Endothelial cell of umbilical vein (primary cell): ENCODE measurements at places on chromosomes 12 and 14. TPM values are rescaled to one million over a fixed set of nuclear protein-coding genes. Genes with fewer than 3 reads are reported as not detected.

The TTC9 gene
- 0.09 TPM in 1 of 2 replicates, not detected in the other for total RNA-seq

The ST8SIA1 gene
- not detected in 2 replicates for total RNA-seq

The TMBIM4 gene
- total RNA-seq, result 74.1 and 78.1 TPM in 2 replicates

The C12orf54 gene
- not detected in 2 replicates for total RNA-seq

The MYF5 gene
- not detected in 2 replicates for total RNA-seq

The OLR1 gene
- total RNA-seq, result not detected in 2 replicates

The KRT73 gene
- total RNA-seq, result not detected in 2 replicates

The GPR132 gene
- total RNA-seq, result not detected in 2 replicates

The TOMM20L gene
- not detected in 2 replicates for total RNA-seq

The KRT85 gene
- not detected in 2 replicates for total RNA-seq

The KRT71 gene
- total RNA-seq, result not detected in 2 replicates

The PTGDR gene
- total RNA-seq, result not detected in 2 replicates

The GLT8D2 gene
- total RNA-seq, result 1.5 and 1.7 TPM in 2 replicates

The RACGAP1 gene
- 56.3 and 62.9 TPM in 2 replicates for total RNA-seq

The ANKRD13A gene
- total RNA-seq, result 36.2 and 37.0 TPM in 2 replicates

The KRT7 gene
- total RNA-seq, result 293 and 420 TPM in 2 replicates

DNA sequence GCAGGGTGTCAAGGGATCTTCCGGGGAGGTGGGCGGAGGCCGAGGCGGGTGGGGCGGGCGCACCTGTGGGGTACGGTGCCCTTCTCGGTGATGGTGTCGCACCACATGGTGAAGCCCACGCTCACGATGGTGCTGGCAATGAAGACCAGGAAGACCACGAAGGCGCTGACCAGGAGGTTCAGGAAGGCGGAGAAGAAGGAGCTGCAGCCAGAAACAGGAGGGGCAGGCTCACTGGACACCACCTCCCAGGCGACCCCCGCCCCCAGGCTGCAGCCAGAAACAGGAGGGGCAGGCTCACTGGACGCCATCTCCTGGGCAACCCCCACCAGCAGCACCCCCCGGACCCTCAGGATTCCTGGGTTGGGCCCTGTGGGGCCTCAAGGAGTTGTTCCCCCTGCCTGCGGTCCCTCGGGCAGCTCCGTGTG is 7.6 kb downstream of the TMEM179 start:
- H3K36me3 ChIP-seq, result no peaks in the 10 kb centered on the region
- H3K4me3 ChIP-seq, result no peak overlapping the region
- H3K27me3 ChIP-seq, result no peaks in the 10 kb centered on the region

GRCh38 chr12:31325524-31325875 is 450 bp downstream of the SINHCAF start:
- H3K4me3 ChIP-seq, result peak overlapping the region; percentile 97
- H3K27me3 ChIP-seq, result no peaks in the 10 kb centered on the region
- peaks cover 25% of the 10 kb centered on the region for H3K4me1 ChIP-seq
- DNase-seq, result no peak
- peak overlapping the region; percentile 88 for H3K27ac ChIP-seq

DNA sequence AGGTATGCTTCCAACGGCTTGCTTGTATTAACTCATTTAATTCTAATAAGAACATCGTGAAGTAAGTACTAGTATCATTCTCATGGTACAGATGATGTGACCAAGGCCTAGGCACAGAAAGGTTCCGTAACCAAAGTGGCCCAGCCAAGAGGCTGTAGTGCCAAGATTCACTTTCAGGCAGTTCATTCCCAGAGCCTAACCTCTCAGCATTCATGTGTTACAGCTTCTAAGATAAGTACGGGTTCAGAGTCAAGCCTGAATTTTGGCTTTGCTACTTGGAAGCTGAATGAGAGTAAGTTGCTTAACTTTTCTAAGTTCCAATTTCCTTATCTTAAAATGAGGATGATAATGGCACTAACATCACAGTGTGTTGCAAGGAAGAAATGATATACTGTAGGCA is 379.9 kb downstream of the AEBP2 start:
- peaks cover 9% of the 10 kb centered on the region for H3K4me1 ChIP-seq
- H3K4me3 ChIP-seq, result no peak overlapping the region
- no peaks in the 10 kb centered on the region for H3K36me3 ChIP-seq
- H3K27ac ChIP-seq, result no peak overlapping the region
- H3K27me3 ChIP-seq, result no peaks in the 10 kb centered on the region

- H3K36me3 ChIP-seq, result no peaks in the 10 kb centered on the region
- no peaks in the 10 kb centered on the region for H3K27me3 ChIP-seq
- H3K27ac ChIP-seq, result peak overlapping the region; percentile 94
- peak overlapping the region; percentile 89 for H3K4me3 ChIP-seq
These were observed 1.5 kb downstream of the FRMD6 start for GRCh38 chr14:51653079-51653774.

GRCh38 chr12:118307069-118307954 is 65.4 kb downstream of the TAOK3 start:
- H3K36me3 ChIP-seq, result no peaks in the 10 kb centered on the region
- H3K4me1 ChIP-seq, result peaks cover 22% of the 10 kb centered on the region
- DNase-seq, result peak; percentile 63
- no peak overlapping the region for H3K4me3 ChIP-seq

GRCh38 chr14:54568821-54569595 is 2.1 kb downstream of the SAMD4A start:
- H3K36me3 ChIP-seq, result peaks cover 4% of the 10 kb centered on the region
- H3K4me3 ChIP-seq, result peak overlapping the region; percentile 50
- H3K4me1 ChIP-seq, result peaks cover 38% of the 10 kb centered on the region
- peak overlapping the region; percentile 68 for H3K27ac ChIP-seq
- H3K27me3 ChIP-seq, result no peaks in the 10 kb centered on the region

DNA sequence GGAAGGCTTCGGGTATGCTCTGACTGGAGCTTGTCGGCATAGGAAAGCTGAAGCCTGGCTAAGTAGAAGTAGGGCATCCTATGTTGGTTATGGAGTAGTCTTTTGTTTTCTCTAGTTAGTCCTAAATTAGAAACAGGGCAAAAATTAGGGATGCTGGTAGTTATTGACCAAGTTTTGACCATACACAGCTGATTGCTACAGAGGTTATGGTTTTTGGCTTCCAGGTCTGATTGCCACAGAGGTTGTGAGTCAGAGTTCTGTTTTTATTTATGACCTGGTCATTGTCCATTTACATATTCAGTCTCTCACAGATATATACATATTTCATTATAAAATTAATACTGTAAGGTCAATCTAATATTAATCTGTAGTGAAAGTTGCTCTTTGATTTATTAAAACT is 219.2 kb downstream of the FSCB start:
- H3K27ac ChIP-seq, result no peak overlapping the region
- no peaks in the 10 kb centered on the region for H3K4me1 ChIP-seq
- no peaks in the 10 kb centered on the region for H3K27me3 ChIP-seq
- no peak for DNase-seq
- no peak overlapping the region for H3K4me3 ChIP-seq
- H3K36me3 ChIP-seq, result no peaks in the 10 kb centered on the region

DNA sequence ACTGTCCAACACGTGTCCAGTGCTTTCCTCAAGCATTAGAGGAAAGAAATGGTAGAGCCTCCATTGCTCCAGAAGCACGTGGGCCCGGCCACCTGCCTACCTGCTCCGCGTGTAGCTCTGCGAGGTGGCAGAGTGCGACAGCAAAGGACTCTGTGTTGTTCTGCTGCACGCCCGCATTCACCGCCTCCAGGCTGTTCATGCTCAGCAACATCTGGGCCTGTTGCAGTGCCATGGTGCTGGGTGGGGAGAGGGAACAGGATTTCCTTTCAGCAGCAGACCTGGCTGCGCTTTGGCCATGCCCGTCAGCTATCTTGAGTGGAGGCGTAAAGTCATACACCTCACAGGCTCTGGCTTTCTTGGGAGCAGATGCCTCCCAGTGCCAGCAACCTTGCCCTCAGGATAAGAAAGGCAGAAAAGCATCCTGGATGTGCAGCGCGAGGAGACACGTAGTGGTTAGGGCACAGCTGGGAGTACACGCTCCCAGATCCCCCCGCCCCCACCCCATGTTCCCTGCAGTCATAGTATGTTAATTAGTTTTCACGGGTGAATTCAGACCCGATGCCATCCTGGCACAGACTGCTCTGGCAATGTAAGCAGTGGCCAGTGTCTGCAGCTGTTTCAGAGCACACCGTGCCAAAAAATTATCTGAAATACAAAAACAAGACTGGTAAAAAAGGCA is 25.1 kb downstream of the ANAPC5 start:
- no peak overlapping the region for H3K4me3 ChIP-seq
- no peaks in the 10 kb centered on the region for H3K27me3 ChIP-seq
- peak; percentile 75 for DNase-seq
- no peaks in the 10 kb centered on the region for H3K4me1 ChIP-seq
- H3K36me3 ChIP-seq, result peaks cover 22% of the 10 kb centered on the region

- no peaks in the 10 kb centered on the region for H3K4me1 ChIP-seq
- no peak for DNase-seq
- H3K4me3 ChIP-seq, result no peak overlapping the region
- H3K27me3 ChIP-seq, result no peaks in the 10 kb centered on the region
- no peak overlapping the region for H3K27ac ChIP-seq
These were observed 289.9 kb upstream of the CAND1 start for GRCh38 chr12:66979251-66979650.

- no peaks in the 10 kb centered on the region for H3K27me3 ChIP-seq
- no peak overlapping the region for H3K4me3 ChIP-seq
- H3K36me3 ChIP-seq, result peaks cover 3% of the 10 kb centered on the region
- no peak for DNase-seq
- no peaks in the 10 kb centered on the region for H3K4me1 ChIP-seq
These were observed 31.8 kb downstream of the ATXN3 start for GRCh38 chr14:92074555-92074954.

DNA sequence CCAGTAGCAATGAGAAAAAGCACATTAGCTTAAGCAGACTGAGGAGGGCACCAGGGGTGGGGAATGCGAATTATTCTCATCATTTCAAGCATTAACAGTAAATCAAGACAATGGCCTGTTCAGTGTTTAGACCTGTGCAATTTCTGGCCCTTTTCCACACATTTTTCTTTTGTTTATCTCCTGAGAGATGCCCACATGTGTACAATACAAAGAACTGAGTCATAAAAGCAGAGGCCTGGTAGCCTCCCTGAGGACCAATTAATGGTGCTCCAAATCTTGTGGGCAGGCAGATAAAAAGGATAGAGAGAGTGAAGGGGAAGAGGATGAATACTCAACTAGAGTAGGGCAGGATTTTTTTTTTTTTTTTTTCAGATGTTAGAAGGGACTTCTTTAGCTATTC is 480.8 kb downstream of the RERGL start:
- H3K36me3 ChIP-seq, result no peaks in the 10 kb centered on the region
- H3K27me3 ChIP-seq, result no peaks in the 10 kb centered on the region
- no peaks in the 10 kb centered on the region for H3K4me1 ChIP-seq
- DNase-seq, result no peak
- H3K27ac ChIP-seq, result no peak overlapping the region

GRCh38 chr14:64092338-64092737 is 201.8 kb downstream of the ESR2 start:
- no peak for DNase-seq
- H3K4me1 ChIP-seq, result no peaks in the 10 kb centered on the region
- H3K4me3 ChIP-seq, result no peak overlapping the region
- peaks cover under 1% of the 10 kb centered on the region for H3K36me3 ChIP-seq
- no peak overlapping the region for H3K27ac ChIP-seq
- H3K27me3 ChIP-seq, result no peaks in the 10 kb centered on the region

GRCh38 chr12:128823216-128823915 is 392 bp downstream of the SLC15A4 start:
- no peak for DNase-seq
- no peaks in the 10 kb centered on the region for H3K36me3 ChIP-seq
- H3K27ac ChIP-seq, result peak overlapping the region; percentile 55

- no peak overlapping the region for H3K27ac ChIP-seq
- no peaks in the 10 kb centered on the region for H3K36me3 ChIP-seq
These were observed 357.3 kb upstream of the MIS18BP1 start for GRCh38 chr14:45610318-45610717.

- H3K27me3 ChIP-seq, result no peaks in the 10 kb centered on the region
- H3K4me3 ChIP-seq, result peak overlapping the region; percentile 44
- peak; percentile 95 for DNase-seq
- peak overlapping the region; percentile 82 for H3K27ac ChIP-seq
These were observed 6.3 kb downstream of the YBX3 start for GRCh38 chr12:10716704-10717315.

GRCh38 chr12:9973949-9974348 is 2.7 kb downstream of the CLEC12A start:
- H3K27ac ChIP-seq, result no peak overlapping the region
- no peak for DNase-seq
- no peaks in the 10 kb centered on the region for H3K36me3 ChIP-seq
- peaks cover 4% of the 10 kb centered on the region for H3K27me3 ChIP-seq

GRCh38 chr12:76029982-76030340 is 1.6 kb downstream of the PHLDA1 start:
- no peaks in the 10 kb centered on the region for H3K27me3 ChIP-seq
- H3K4me3 ChIP-seq, result peak overlapping the region; percentile 99
- peaks cover 42% of the 10 kb centered on the region for H3K4me1 ChIP-seq
- DNase-seq, result peak; percentile 59

DNA sequence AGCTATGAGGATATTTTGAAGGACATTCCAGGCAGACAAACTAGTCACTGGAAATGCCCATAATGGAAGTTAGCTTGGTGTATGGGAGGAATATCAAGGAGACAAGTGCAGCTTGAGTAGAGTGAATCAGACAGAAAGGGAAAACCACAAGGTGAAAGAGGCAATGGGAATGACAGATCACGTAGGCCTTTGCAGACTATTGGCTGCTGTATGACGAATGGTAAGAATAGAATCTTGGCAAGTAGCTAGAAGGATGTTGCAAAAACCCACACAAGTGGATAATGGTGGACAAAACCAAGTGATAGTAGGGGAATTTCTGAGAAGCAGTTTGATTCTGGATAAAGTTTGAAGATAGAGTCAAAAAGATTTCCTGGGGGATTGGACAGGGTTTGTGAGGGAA is 196.9 kb upstream of the NOVA1 start:
- H3K27ac ChIP-seq, result no peak overlapping the region
- no peaks in the 10 kb centered on the region for H3K36me3 ChIP-seq
- no peak overlapping the region for H3K4me3 ChIP-seq
- no peaks in the 10 kb centered on the region for H3K27me3 ChIP-seq
- no peak for DNase-seq

DNA sequence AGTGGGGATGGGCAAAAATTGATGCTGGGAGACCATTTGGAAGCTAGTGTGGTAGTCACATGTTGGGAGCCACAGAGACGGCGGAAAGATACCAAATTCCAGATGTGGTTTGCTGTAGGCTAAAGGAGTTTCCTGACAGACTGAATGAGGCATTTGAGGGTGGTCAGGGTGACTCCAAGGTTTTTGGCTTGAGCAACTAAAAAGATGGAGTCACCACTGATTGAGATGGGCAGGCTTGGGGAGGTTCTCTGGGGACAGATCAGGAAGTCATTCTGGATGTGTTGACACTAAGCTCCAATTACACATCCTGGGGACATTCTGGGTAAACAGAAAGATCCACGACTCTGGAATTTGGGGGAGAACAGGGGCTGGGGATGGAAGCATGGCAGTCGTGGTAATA is 15.5 kb upstream of the SERPINA9 start:
- H3K4me1 ChIP-seq, result no peaks in the 10 kb centered on the region
- H3K36me3 ChIP-seq, result no peaks in the 10 kb centered on the region
- H3K27me3 ChIP-seq, result no peaks in the 10 kb centered on the region
- H3K4me3 ChIP-seq, result no peak overlapping the region
- H3K27ac ChIP-seq, result no peak overlapping the region

DNA sequence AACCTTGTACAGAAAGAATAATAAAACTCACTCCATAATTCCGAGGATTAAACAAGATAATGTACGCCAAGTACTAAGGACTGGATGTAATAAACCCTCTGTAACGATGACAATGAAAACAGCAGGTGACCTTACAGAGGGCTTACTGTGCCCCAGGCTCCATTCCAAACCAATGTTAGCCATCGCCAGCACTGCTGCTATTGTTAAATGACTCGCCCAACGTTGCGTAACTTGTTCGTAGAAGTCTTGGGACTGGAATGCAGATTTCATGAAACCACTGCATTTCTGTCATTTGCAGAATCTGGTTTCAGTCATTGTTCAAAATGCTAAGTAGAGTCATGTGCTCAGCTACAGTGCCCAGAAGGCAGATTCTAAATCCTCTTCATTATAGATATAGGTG is 728 bp upstream of the STON2 start:
- H3K36me3 ChIP-seq, result no peaks in the 10 kb centered on the region
- H3K27ac ChIP-seq, result no peak overlapping the region
- H3K4me3 ChIP-seq, result no peak overlapping the region
- no peak for DNase-seq
- no peaks in the 10 kb centered on the region for H3K4me1 ChIP-seq
- H3K27me3 ChIP-seq, result no peaks in the 10 kb centered on the region
